ENCODE measurements at places on chromosomes 4 and X. TPM values are rescaled to one million over a fixed set of nuclear protein-coding genes. Genes with fewer than 3 reads are reported as not detected.

SCML1 gene
- total RNA-seq = 8.2 TPM

ARHGAP10 gene
- total RNA-seq = 36.3 TPM

RGN gene
- total RNA-seq = not detected

UGT2B17 gene
- not detected for total RNA-seq

ADGRG4 gene
- not detected for total RNA-seq

GYG2 gene
- 7.7 TPM for total RNA-seq

SFRP2 gene
- total RNA-seq = 11.3 TPM

SULT1E1 gene
- total RNA-seq = 47.0 TPM

GDPD2 gene
- not detected for total RNA-seq

LEF1 gene
- not detected for total RNA-seq

AVPR2 gene
- total RNA-seq = 0.12 TPM

CT45A5 gene
- total RNA-seq = not detected

PDGFC gene
- 30.5 TPM for total RNA-seq

ZDHHC15 gene
- total RNA-seq = not detected

PDZD4 gene
- 5.1 TPM for total RNA-seq

SYP gene
- 0.23 TPM for total RNA-seq

HS6ST2 gene
- total RNA-seq = 0.09 TPM

SPRY1 gene
- total RNA-seq = 59.6 TPM

GPRASP3 gene
- total RNA-seq = 0.82 TPM

CA5B gene
- 1.2 TPM for total RNA-seq

HSFX2 gene
- 0.68 TPM for total RNA-seq

TBC1D9 gene
- total RNA-seq = 21.7 TPM

MGAT4D gene
- total RNA-seq = not detected

KDR gene
- 21.7 TPM for total RNA-seq

KCTD8 gene
- 0.43 TPM for total RNA-seq

TREX2 gene
- total RNA-seq = 6.0 TPM

TEC gene
- not detected for total RNA-seq

PAGE4 gene
- not detected for total RNA-seq

HPGDS gene
- not detected for total RNA-seq

BRS3 gene
- not detected for total RNA-seq

AGA gene
- total RNA-seq = 5.8 TPM

TEX13C gene
- total RNA-seq = not detected

VMA21 gene
- total RNA-seq = 31.2 TPM

PGK1 gene
- total RNA-seq = 423 TPM

ADH7 gene
- not detected for total RNA-seq

ASMT gene
- not detected for total RNA-seq

ABLIM2 gene
- total RNA-seq = 0.43 TPM

ADH6 gene
- total RNA-seq = 1.5 TPM

SMPX gene
- 0.85 TPM for total RNA-seq

CLDN2 gene
- not detected for total RNA-seq

MAGED4B gene
- 28.4 TPM for total RNA-seq

CTAG1B gene
- not detected for total RNA-seq

PRDM5 gene
- 12.1 TPM for total RNA-seq

NEXMIF gene
- total RNA-seq = under 0.01 TPM

CCNA2 gene
- 6.0 TPM for total RNA-seq

MEPE gene
- total RNA-seq = not detected

FAM90A26 gene
- not detected for total RNA-seq

Measured in pericardium fibroblast (primary cell).